ENCODE measurements at places on chromosomes 6 and 20. TPM values are rescaled to one million over a fixed set of nuclear protein-coding genes. Genes with fewer than 3 reads are reported as not detected.

DNA sequence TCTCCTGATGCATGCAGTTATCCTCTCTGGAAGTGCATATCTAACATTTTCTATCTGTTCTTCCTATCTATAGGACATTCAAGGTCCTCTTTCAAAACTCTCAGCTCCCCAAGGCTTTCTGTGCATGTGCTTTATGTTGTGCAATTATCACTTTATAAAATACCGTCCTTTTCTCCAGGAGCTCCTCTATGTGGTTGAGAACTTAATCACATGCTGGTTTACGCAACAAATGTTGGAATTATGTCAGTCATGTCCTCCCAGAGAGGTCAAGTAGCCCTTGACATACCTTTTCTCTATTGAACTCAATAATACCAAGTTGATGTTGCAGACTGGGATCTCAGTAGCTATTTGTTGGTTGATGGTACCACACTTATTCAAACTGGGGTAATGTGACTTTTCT, 388.4 kb downstream of the BTBD3 start:
- H3K36me3 ChIP-seq = no peaks in the 10 kb centered on the region
- no peak for DNase-seq
- no peaks in the 10 kb centered on the region for H3K4me1 ChIP-seq
- H3K27me3 ChIP-seq = no peaks in the 10 kb centered on the region
- no peak overlapping the region for H3K27ac ChIP-seq

- no peaks in the 10 kb centered on the region for H3K4me1 ChIP-seq
- peaks cover 6% of the 10 kb centered on the region for H3K27me3 ChIP-seq
- H3K4me3 ChIP-seq = no peak overlapping the region
- no peak overlapping the region for H3K27ac ChIP-seq
These were observed 37.1 kb downstream of the MYLK4 start for GRCh38 chr6:2713473-2714110.

GRCh38 chr6:89944181-89944755, 50.0 kb downstream of the GJA10 start:
- H3K4me3 ChIP-seq = no peak overlapping the region
- no peak overlapping the region for H3K27ac ChIP-seq

DNA sequence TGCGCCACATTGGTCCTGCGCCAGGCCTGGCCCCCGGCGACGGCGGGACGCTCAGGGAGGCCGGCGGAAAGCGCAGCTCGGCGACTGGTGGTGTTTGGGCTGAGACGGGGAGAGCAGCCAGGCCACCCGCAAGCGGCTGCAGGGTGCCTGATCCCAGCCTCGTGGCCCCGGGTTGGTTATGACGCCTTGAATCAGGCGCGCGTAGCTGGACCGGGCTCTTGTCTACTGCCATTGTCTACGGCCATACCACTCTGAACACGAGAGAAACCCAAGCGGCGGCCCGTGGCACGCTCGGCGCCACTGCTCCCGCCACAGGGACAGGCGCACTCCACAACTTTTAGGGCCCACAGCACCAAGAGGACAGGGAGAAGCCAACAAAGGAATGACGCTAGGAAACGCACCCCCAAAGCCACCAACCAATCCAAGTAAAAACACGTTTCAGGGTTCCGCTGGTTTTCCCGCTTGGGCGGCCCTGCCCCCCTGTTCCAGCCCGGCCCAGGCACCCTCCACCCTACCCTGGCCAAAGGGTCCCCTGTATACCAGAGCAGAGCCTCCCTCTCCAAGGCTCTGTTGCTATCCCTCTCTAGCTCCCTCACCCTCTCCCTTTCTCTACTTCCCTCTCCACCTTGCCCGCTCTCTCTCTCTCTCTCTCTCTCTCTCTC, 1849.3 kb upstream of the DEFB115 start:
- no peak overlapping the region for H3K4me3 ChIP-seq
- no peaks in the 10 kb centered on the region for H3K27me3 ChIP-seq
- H3K27ac ChIP-seq = no peak overlapping the region
- no peaks in the 10 kb centered on the region for H3K4me1 ChIP-seq

DNA sequence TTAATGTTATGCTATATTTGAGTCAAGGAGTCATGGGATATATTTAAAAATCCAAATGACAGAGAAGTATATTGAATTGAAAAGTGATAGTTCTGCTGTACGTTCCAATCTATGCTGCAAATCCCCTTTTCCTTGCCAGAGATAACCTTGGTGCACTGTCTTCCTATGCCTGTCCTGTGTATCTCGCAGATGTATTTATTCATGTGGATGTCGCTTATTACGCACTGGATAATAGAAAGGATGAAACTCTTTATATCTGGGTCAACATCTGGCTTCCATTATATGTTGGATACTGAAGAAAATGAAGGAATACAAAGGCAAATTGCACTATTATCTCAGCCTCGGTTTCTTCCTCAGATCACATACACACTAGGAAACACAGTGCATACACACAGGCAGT, 331.3 kb downstream of the BCKDHB start:
- no peak for DNase-seq
- H3K36me3 ChIP-seq = no peaks in the 10 kb centered on the region
- H3K4me1 ChIP-seq = no peaks in the 10 kb centered on the region
- no peak overlapping the region for H3K27ac ChIP-seq
- no peaks in the 10 kb centered on the region for H3K27me3 ChIP-seq
- H3K4me3 ChIP-seq = no peak overlapping the region

The PAQR8 gene
- 18.5 TPM for polyA plus RNA-seq
